Activated CD8-positive, alpha-beta memory T cell treated with anti-CD3 and anti-CD28 coated beads for 1 hour (primary cell): ENCODE measurements at places on chromosomes 3 and 15.

- DNase-seq: no peak
Measured at GRCh38 chr15:74712311-74712710, 13.0 kb downstream of the CYP1A1 start.

GRCh38 chr3:13147344-13147743 is 74.1 kb upstream of the IQSEC1 start:
- no peak for DNase-seq

GRCh38 chr3:55826731-55827496 is 339.8 kb upstream of the WNT5A start:
- DNase-seq: no peak

DNA sequence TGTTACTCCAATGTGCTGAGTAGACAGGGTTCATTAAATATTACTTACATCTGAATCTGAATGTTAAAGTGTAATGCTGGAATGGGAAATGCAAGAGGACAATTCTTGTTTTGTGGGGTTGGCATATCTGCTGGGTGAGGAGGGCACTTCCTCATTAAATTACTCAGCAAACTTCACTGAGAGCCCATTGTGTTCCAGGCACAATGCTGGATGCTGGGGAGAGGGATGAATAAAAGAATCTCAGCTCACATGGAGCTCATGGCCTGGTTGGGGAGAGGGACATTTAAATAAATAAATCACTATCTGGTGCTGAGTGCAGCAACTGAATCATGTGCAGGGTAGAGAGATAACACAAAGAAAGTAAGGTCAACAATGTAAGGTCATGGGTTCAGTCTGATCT is 199.2 kb upstream of the CFAP20DC start:
- DNase-seq: no peak

DNA sequence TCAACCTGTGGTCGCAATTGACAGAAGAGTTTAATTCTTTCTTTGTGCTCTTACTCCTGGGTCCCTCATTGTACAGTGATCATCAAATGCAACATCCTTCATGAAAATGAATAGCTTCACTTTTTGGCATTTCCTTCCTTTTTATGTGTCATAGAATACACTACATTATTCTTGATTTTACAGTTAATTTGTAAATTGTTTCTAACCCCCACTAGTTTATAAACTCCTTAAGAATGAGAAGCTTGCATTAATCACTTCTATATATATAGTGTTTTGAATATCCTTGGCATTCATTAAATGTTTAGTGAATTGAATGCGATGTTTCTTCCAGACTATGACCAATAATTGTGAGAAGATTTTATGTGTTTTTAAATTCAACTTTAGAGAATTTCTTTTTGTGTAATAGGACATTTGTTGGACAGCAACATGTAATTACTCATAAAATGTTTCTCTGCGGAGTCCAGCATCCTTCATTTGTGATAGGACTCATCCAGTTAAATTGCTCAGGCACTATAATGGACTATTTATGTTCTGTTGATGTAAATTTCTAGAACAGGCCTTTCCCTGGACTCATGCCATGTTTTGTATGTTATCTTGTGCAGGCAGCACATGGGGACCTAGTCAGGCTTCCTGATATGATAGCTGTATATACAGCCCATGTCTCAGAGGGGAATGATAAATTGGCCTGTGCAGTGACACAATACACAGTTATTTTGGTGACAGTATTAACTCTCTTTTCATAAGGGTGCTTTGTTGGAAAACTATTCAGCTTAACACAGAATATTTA is 51.3 kb downstream of the MBNL1 start:
- DNase-seq: no peak

DNA sequence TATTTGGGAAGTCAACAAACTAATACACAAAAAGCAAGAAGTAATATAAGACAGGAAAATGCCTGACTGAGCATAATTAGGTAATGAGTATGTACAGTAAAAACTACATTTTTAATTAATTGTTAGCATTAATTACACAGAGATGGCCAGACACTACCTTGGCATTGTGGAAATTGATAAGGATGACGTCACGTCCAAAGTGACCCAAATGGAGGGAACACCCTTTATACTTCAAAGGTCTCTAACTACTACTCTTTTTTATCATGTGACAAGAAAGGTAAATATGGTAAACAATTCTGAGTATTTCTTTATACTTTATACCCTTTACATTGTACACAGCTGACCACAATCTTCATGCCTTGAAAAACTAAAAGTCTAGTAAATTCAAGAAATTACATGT is 22.4 kb upstream of the GUCA1C start:
- no peak for DNase-seq

DNA sequence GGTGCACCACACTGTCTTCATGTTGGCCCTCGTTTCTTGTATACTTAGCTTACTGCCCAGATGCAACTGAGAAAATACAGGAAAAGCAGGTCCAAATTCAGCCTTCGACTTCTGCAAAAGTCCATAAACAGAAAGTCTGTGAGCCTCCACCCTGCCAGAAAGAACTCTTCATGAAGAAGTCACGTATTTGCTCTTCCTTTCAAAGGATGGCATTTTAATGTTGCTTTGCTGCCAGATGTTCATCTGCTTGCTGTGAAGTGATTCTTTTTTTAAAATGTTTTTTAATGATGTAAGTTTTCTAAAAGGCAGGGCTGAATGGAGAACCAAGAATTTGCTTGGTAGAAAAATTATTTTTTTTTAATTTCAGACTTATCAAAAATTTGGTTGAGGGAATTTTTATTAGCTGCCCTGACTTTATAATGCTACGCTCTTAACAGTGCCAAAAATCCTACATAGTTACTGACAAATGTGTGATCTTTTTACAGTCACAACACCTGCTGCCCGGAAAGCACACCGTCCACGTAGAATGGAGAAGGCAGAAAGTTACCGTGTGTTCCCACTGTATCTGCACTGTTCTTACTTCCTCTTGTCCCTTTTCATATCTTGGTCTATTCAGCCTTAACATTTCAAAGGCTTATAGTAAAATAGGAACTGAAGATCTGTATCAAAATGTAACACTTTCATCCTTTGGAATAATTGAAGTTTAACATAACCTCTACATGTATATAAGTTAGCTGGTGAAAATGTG is 136.3 kb downstream of the LRRC28 start:
- no peak for DNase-seq

GRCh38 chr3:197682713-197683112 is 54.0 kb downstream of the RUBCN start:
- no peak for DNase-seq

DNA sequence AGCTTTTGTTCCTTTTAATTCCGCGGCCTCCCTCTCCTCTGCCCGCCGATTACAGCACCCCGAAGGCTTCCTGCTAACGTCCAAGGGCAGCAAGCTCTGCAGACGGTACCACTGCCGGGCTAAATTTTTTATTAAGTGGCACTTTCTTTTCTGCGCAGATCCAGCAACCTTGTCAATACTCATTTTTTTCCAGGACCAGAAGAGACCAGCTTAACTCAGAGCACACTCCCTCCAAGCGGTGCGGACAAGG is 542 bp upstream of the MEIS2 start:
- no peak for DNase-seq

DNA sequence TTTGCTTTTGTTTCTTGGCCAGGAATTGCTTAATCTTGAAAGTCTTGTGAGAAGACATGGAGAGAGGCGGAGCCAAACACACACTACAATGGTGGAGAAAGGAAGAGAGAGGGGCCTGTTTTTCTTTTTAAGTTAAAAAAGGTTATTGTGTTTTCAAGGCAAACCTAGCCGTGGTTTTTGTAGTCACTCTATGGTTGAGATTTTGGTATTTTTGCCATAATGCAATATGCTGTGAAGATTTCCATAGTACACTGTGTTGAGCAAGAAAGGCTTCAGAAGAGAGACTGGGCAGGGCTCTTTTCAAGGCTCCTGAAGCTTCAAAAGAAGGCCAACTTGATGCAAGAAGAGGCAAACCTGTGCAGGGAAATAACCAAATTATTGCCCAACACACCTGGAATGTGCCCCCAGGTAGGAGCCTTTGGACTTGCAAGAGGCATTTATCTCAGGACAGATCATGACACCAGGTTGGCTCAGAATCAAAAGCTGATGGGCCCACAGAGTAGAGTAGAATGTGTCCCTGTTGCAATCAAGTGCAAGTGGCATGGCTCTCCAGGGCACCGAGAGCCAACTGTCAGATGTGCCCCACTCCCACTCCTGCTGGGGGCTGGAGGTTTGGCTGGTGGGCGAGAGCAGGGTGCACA is 22.1 kb downstream of the AMOTL2 start:
- no peak for DNase-seq

DNA sequence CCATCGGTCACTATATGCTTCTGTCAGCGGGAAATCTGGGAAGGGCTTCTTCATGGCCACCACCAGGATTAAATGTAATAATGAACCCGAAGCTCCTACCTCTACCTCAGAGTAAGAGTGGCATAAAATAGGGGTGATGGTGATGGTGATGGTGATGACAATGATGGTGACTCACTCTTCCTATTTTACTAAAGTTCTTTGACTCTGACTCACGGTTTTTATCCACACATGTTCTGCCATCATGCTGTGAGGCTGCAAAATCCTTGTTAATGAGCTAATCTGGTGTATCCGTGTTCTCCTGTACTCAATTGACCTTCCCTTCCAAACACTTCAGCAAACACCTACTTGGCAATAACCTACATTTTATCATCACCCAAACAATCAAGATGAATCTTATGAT is 18.3 kb upstream of the FOXP1 start:
- no peak for DNase-seq

DNA sequence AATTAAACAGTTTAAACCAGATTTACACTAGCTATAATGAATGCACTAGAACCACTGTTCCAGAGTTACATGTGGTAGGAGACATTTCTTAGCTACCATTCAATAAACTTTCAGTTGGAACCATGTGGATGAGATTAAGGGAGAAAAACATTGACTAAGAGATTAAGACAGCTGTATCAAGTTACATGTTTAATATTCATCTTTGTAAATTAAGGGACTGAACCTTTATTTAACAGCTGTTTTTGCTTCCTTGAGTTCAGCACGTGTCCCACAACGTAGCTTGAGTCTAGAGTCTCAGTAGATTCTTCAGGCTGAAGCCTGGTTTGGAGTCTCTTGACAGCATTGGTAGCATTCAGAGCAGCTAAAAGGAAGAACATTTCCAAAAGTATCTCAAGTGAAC is 27.2 kb upstream of the CFAP44 start:
- no peak for DNase-seq
